ENCODE measurements at places on chromosomes 16 and 17.

DNA sequence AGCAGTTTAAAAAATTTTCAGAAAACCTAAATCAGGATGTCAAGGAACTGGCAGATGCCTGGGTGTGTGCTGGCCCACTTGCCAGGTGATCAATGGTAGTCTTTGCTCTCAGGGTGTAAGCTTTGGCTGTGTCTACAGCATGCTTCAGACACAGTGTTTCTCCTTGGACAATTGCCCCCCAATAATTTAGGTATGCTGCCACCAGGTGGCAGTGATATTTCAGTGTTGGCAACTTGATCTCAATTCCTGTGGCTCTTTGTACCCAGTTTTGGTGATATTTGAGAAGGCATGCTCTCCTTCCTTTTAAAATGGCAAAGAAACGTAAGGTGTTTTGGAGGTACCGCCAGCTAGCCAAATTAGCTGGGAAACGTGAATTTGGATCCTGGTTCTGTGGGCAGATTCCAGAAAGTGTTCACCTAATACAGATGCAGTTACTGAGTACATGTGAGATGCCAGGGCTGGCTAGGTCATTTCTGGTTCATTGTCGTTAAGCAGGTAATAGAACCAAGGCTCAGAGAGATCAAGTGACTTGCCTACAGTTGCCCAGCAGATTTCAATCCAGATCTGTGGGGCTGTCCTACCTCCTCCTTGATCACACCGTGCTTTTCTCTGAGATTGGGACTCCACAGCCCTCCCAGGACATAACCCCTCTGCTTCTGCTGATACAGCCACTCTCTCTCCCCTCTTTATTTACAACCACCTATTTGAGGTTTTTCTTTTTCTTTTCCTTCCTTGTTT lies 155.6 kb upstream of the PLCG2 start:
- no peak for DNase-seq

- no peak for DNase-seq
These were observed 878 bp downstream of the TRIM72 start for GRCh38 chr16:31214708-31215286.

DNA sequence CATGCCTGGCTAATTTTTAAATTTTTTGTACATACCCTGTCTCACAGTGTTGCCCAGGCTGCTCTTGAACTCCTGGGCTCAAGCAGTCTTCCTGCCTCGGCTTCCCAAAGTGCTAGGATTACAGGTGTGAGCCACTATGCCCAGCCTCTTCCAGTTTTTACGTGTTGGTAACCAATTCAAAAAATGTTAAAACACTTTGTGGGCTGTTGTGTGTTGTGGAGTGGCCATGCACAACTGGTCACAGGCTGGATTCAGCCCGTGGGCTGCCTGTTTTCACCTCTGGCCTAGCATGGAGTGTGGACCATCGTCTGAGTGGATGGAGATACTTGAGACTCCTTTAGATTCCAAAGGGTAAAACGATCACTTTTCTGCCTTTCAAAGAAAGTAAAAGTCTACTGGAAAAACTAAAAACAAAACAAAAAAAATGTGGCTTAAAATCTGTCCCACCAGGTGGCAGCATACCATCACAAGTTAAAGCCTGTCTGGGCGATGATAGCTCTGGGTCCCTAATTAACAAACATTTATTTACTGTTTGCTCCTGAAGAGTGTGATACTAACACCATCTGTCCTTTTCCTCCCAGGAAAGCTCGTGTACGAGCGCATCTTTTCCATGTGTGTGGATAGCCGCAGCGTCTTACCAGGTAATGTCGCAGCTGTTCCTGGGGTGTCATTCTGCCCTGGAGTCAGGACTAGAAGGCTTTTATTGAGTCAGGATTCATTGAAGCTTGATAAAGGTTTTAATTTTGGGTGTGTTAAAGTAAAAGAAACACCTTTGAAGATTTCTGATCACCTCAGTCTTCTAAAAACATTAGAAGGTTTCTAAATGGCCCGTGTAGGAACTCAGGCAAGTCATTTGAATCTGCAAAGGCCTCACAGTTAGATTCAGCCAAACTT lies 45.8 kb downstream of the VPS35L start:
- no peak for DNase-seq

DNA sequence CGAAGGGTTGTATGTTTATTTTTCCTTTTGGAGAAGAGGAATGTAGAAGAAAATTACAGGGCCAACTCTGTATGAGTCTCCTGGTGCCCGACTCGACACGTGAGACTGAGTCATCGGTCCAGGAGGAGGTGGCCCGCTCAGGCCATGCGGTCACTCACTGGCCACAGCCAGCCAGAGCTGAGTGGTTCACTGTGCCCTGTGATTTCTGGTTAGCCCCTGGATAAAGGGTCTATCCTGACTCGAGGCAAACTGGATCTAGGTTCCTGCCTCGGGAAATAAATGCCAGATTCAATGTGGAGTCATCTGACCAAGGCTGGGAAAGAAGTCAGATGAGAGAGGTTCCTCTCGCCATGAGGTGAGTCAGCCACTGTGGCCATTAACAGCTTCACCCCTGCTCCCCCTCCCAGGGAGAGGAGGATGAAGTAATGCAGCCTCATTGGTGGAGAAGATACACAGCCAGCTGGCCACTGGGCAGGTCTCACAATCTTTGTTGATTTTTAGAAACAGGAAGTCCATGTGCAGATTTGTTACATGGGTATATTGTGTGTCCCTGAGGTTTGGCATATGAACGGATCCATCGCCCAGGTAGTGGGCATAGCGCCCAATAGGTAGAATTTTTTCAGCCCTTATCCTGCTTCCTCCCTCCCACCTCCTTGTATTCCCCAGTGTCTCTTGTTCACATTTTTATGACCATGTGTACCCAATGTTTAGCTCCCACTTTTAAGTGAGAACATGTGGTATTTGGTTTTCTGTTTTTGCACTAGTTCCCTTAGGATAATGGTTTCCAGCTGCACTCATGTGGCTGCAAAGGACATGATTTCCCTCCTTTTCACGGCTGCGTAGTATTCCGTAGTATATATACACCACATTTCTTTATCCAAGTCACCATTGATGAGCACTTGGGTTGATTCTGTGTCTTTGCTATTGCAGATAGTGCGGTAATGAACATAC lies 21.7 kb upstream of the USP36 start:
- peak; percentile 72 for DNase-seq

GRCh38 chr16:81195885-81196534 lies 42.5 kb upstream of the BCO1 start:
- DNase-seq: no peak

- no peak for DNase-seq
These were observed 113.3 kb downstream of the FTO start for GRCh38 chr16:53817117-53817755.

GRCh38 chr17:57902117-57902799 lies 52.4 kb upstream of the MRPS23 start:
- no peak for DNase-seq

- DNase-seq: no peak
These were observed 299.5 kb downstream of the IRF8 start for GRCh38 chr16:86198206-86199118.

DNA sequence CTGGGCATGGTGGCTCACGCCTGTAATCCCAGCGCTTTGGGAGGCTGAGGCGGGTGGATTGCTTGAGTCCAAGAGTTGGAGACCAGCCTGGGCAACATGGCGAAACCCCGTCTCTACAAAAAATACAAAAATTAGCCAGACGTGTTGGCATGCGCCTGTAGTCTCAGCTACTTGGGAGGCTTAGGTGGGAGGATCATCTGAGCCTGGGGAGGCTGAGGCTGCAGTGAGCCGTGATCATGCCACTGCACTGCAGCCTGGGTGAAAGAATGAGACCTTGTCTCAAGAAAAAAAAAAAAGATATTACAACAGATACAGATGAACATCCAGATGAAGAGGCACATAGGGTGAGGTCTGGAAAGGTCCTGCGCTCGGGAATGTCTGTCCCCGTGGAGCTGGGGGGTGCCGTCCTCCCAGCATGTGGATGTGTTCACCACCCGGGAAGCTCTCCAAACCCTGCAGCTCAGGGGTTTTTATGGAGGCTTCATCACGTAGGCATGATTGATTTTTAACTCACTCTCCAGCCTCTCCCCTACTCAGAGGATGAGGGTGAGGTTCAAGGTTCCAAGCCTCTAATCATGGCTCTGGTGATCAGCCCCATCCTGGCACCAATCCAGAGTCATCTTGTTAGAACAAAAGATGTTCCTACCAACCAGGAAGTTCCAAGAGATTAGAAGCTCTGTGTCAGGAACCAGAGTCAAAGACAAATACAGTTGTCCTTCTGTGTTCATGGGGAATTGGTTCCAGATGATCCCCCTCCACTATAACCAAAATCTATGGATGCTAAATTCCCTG lies 85.0 kb upstream of the DNAJA2 start:
- peak; percentile 7 for DNase-seq

DNA sequence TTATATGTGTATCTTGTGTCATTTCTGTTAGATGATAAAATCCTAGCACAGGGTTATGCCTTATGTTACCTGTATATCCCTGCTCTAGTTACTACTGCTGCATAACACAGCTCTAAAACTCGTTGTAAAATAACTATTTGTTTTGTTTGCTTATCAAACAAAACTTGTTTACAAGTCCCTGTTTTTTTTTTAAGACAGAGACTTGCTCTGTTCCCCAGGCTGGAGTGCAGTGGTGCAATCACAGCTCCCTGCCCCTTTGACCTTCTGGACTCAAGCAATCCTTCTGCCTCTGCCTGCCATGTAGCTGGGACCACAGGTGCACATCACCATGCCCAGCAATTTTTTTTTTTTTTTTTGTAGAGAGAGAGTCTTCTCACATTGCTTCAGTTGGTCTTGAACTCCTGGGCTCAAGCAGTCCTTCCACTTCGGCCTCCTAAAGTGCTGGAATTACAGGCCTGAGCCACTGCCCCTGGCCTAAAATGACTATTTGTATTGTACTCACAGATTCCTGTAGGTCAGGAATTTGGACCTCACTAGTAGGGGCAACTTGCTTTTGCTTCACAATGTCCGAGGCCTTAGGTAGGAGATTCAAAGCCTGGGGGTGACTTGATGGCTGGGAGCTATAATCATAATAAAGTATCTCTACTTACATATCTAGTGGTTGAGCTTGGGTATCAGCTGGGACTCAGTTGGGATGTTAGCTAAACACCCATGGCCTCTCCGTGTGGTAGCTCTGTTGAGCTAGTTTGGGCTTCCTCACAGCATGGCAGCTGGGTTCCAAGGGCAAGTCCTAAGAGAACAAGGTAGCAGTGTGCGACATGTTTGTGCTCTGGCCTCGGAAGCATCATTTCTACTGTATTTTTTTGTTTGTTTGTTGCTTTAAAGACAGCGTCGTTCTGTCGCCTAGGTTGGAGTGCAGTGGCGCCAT lies 12.6 kb downstream of the DUSP14 start:
- no peak for DNase-seq

- DNase-seq: no peak
These were observed 1.8 kb downstream of the CCDC78 start for GRCh38 chr16:724188-725040.

GRCh38 chr16:84367297-84367680 lies 1.0 kb upstream of the ATP2C2 start:
- no peak for DNase-seq

GRCh38 chr16:12173121-12173520 lies 196.6 kb downstream of the SNX29 start:
- DNase-seq: no peak

- DNase-seq: peak; percentile 95
These were observed at the start of gene CASKIN2 for GRCh38 chr17:75515496-75516254. Gene CASKIN2, minus strand, starts transcription at chr17:75515537. Its CDS starts 1,733 bp downstream, at chr17:75513804.

DNA sequence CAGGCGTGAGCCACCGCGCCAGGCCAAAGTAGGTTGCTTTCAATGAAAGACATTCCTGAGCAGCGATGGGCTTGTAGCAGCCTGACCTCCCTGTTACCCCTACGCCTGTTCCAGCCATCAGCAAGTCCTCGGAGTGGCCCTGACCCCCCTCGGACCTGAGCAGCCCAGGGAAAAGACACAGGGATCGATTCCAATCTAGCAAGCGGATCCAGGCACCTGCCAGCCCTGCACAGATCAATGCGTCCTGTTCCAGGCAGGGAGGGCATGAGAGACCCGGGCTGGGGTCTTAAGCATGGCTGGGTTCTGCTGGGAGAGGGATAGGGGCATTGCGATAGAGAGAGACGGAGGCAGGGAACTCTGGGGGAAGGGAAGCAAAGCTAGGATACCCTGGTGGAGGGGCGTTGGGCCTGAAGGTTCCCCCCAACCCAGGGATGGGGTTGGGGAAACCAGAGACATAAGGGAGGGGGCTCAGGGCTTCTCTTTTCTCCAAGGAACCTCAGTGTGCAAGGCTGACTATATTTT lies 21.9 kb downstream of the SRCIN1 start:
- no peak for DNase-seq

- no peak for DNase-seq
These were observed 123.7 kb downstream of the ABCC1 start for GRCh38 chr16:16073001-16073545.

- peak; percentile 73 for DNase-seq
These were observed at the start of gene RBL2 for GRCh38 chr16:53434377-53435065. Gene RBL2, plus strand, starts transcription at chr16:53434471. Its CDS starts 86 bp downstream, at chr16:53434557.
